BE2C (cell line): ENCODE measurements at places on chromosomes 3 and 15.

DNA sequence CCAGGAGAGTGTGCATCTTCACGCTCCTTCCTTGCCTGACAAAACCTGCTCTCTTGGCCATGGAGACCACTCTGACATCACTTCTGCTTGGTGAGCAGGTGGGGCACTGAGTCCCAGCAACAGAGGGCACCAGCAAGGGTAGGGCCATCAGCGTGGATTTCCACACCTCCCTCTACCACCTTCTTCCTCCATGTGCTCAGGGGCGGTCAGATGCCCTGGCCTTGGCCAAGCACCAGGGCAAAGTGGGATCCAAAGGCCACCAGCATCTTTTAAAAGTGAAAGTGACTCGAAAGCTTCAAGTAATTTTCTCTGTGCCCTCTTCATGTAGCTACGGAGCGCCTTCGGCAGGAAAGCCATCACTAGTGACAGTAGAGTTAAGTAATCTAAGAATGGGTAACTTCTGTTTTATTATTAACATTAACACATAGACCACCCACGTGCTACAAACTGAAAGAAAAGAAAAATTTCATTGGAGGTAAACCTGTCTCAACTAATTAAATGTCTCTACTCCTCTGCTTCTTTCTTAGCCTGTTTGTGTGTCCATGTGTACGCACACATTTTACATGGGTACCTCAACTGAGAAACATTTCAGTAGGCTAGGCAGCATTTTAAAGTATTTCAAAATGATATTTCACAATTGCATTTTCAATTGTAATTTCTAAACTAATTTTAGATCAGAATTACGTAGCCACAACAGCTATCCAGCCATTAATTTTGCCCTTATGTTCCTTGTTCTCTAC is 57.9 kb downstream of the CHSY1 start:
- DNase-seq: no peak

GRCh38 chr3:105527949-105528348 is 161.2 kb downstream of the ALCAM start:
- no peak for DNase-seq

GRCh38 chr3:113287111-113287802 is 75.9 kb downstream of the BOC start:
- DNase-seq: no peak

GRCh38 chr3:114327665-114328064 is 33.8 kb downstream of the TIGIT start:
- DNase-seq: no peak

GRCh38 chr15:42483677-42484076 is 7.3 kb downstream of the ZNF106 start:
- no peak for DNase-seq
